Kidney epithelial cell (primary cell): ENCODE measurements at places on chromosomes 5 and 9. TPM values are rescaled to one million over a fixed set of nuclear protein-coding genes. Genes with fewer than 3 reads are reported as not detected.

- DNase-seq, result no peak
Measured at GRCh38 chr9:131397100-131397790, 3.4 kb downstream of the PRRC2B start.

OMD gene
- total RNA-seq, result not detected in 2 replicates

- DNase-seq, result no peak
Measured at GRCh38 chr5:7578071-7578470, 182.1 kb downstream of the ADCY2 start.

DNA sequence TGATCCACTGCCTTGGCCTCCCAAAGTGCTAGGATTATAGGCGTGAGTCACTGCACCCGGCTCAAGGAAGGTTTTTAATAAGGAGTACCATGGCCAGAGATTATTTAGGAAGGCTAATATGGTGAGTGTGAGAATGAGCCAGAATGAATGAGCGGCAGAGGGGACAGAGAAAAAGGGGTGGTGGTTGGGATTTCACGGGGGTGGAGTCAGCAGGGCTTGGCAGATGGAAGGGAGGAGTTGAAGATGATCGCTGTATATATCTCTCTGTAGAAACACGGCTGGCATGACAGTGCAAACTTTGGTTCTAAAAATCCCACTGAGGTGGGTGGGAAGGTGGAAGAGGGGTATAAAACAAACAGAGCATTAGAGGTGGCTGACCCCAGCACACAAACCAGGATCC, 176.7 kb upstream of the TBC1D2 start:
- DNase-seq, result no peak

DNA sequence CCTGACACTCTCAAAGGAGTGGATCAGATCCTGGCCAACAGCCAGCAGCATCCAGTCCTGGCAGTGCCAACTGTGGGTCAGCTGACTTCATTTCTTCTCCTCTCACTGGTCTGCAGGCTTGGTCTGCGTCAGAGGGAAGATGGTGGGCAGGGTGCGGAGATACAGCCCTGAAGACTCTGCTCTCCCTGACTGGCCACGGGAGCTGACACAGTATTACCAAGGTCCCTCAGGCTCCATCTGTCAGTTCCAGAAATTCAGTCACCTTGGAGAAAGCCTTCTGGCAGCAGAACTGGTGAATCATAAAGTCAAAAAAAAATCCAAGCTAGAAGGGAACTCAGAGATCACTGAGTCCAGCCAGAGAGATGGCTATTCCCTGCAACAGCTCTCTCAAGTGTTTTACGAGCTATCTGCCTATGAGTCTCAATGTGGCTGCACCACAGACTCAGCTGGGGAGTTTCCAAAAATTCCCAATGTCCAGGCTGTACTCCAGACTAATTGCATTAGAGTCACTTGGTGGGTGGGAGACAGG, 27.9 kb downstream of the C1QTNF2 start:
- no peak for DNase-seq

GRCh38 chr9:107170801-107171200, 112.3 kb upstream of the RAD23B start:
- DNase-seq, result no peak

GRCh38 chr5:7849681-7850394, 1.1 kb downstream of the CFAP90 start:
- no peak for DNase-seq

DNA sequence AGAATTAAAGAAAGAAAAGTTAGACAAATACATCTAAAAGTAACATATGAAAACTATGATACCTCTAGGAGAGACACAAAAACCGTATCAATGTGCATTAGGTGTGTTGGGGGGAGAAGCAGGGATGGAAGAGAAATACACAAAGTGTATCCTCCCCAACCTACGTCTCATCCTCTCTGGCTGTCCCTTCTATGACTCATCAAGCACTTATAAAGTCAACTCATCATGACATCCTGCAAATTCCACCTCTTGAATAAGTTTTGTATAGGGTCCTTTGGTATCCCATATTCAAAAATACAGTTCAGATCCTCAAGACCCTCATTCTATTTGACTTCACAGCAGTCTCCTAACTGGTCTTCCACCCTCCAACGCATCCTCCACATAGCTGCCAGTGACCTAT, 917.6 kb upstream of the DMAC1 start:
- DNase-seq, result no peak

BTNL3 gene
- total RNA-seq, result not detected in 2 replicates

DNA sequence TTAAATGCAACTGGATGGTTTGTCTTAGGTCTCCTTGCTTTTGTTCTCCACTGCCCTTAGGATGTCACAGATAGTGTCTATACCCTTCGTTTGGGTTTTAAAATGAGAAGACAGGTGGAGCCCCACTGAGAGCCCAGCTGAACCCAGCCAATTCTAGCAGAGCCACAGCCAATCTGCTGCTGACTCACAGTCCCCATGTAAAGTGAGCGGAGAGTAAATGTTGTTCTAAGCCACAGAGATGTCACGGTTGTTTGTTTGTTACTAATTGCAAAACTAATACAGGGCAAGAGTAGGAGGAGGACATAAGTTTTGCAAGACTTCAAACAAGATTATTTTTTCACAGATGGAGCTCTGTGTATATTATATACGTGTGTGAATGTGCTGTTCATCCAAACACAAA, 50.5 kb upstream of the AGXT2 start:
- DNase-seq, result no peak

UQCRQ gene
- total RNA-seq, result 154 and 197 TPM in 2 replicates

- no peak for DNase-seq
Measured at GRCh38 chr5:143476601-143477211, 73.2 kb upstream of the NR3C1 start.

DNA sequence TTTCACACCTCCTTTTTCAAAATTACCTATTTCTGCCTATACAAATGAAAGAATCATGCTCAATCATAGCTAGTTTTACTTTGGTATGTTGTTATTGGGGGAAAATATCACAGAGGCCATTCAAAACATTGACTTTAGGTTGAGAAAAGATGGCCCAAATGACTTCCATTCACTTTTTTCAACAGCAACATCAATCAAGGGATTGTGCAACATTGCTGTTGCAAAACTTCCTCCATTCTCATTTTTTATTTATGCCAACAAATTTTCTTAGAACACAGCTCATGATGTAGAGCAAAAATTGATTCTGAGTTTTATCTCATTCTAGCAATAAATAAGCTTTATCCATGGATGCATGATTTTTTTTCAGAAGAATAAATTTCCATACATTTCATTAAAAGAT, 93.6 kb upstream of the RORB start:
- no peak for DNase-seq

SLC1A3 gene
- 0.25 and 4.3 TPM in 2 replicates for total RNA-seq

BHMT2 gene
- 3.7 and 4.2 TPM in 2 replicates for total RNA-seq

- no peak for DNase-seq
Measured at GRCh38 chr5:126988021-126988569, 42.3 kb downstream of the MARCHF3 start.

HDHD3 gene
- total RNA-seq, result 22.3 and 27.4 TPM in 2 replicates

CDC14B gene
- total RNA-seq, result 14.2 and 25.5 TPM in 2 replicates

GRCh38 chr9:35937227-35937626, 20.7 kb downstream of the OR2S2 start:
- no peak for DNase-seq

- DNase-seq, result no peak
Measured at GRCh38 chr5:57452885-57453284, 29.7 kb downstream of the ACTBL2 start.

PAPPA gene
- 15.4 and 15.5 TPM in 2 replicates for total RNA-seq

GRCh38 chr9:33142535-33142934, 24.6 kb downstream of the B4GALT1 start:
- no peak for DNase-seq

- no peak for DNase-seq
Measured at GRCh38 chr9:108779551-108780325, 76.0 kb downstream of the ACTL7B start.

DNA sequence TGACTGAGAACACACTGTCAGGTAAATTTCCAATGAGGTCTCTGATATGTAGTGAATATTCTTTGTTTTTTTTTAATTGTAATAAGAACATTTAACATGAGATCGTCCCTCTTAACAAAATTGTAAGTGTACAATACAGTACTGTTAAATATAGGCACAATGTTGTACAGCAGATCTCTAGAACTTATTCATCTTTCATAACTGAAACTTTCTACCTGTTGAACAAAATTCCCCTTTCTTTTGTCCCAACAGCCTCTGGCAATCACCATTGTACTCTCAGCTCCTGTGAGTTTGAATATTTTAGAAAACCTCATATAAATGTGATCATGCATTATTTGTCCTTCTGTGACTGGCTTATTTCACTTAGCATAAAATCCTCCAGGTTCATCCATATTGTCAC, 10.6 kb upstream of the PRLR start:
- DNase-seq, result no peak

DNA sequence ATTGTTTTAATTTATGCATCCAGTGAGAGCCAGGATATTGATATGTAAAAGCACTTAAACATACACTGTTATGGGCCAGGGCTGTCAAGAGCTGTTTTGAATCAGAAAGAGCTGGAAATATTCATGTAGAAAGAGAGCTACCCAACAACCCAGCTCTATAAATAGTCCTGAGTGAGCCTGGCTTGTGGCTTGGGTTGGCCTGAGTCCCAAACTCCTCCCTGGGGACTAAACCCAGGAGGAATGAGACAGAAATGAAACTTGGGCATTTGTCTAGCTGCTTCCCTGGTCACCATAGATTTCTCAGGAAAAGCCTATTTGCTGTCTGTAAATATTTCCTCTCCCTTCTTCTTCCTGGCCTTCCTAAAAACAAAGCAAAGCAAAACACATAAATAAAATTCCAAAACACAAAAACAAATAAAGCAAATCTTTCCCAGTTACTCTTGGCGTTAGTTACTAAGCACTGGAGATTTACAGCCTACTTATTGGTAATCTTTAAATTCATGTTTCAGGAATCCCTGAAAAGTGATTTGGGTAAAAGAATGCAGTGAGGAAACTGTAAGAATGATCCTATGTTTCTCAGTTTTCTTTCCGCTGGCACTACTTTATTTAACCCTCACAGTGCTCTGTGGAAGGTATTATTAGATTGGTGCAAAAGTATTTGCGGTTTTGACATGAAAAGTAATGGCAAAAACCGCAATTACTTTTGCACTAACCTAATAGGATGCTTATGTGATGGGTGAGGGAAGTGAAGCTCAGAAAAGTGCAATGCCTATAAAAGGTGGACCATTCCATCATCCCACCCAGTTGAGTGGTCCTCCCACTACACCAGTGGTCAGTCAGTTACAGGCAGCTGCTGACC, 111.8 kb downstream of the CARTPT start:
- DNase-seq, result no peak

- peak; percentile 53 for DNase-seq
Measured at GRCh38 chr5:39624268-39624886, 199.6 kb upstream of the DAB2 start.
